ENCODE measurements at places on chromosomes 2 and 18.
A peak's percentile ranks its signal among the peaks of the same experiment; 100 is the strongest.

GRCh38 chr2:81981585-81981984 is 1677.0 kb upstream of the LRRTM1 start:
- no peak for DNase-seq

DNA sequence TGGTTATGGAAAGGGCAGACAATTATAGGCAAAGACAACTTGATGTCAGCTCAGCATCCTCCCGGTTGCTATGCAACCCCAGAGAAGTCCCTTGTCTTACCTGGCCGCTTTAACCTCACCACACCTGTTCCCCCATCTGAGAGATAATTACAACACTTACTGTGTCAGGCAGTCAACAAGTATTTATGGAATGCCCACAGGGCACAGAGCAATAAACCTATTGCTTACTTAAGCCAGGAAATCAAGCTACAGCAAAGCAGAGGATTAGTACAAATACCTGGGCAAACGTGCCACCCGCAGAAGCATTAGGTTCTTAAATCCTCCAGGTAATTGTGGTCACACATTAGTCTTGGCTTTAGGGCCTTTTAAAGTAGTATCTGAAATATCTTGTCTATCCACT is 320.4 kb upstream of the REV1 start:
- DNase-seq: peak; percentile 7

- DNase-seq: no peak
Observed at GRCh38 chr2:32990556-32990955, 43.8 kb downstream of the LTBP1 start.

DNA sequence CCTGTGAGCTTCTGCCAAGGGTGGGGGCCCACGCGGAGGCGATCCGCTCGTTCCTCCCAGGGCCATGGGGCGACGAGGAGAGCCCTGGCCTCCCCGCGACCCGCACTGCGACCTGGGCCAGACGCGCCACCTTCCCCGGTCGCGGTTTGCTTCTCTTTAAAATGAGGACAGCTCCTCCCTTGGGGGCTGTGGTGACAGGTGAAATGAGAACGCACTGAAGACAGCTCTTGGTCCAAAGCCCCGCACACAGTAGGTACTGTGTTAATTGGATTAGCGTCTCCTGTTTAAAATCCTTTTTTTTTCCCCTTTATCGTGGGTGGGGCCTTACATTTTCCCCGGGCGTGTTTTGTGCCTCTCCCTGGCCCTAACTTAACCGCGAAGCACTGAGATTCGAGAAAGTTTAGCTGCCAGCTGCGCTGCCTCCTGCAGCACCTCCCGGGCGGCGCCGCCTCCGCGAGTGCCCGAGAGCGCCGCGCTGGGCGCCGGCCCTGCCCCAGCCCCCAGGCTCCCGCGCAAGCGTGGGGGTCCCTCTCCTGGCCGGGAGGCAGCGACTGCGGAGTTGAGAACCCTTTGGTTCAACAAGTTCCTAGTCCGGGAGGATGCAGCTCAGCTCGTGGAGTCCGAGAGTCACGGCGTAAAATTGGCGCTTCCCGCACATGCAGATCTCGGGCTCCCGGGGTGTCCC is 1.1 kb downstream of the HPCAL1 start:
- peak; percentile 64 for DNase-seq

DNA sequence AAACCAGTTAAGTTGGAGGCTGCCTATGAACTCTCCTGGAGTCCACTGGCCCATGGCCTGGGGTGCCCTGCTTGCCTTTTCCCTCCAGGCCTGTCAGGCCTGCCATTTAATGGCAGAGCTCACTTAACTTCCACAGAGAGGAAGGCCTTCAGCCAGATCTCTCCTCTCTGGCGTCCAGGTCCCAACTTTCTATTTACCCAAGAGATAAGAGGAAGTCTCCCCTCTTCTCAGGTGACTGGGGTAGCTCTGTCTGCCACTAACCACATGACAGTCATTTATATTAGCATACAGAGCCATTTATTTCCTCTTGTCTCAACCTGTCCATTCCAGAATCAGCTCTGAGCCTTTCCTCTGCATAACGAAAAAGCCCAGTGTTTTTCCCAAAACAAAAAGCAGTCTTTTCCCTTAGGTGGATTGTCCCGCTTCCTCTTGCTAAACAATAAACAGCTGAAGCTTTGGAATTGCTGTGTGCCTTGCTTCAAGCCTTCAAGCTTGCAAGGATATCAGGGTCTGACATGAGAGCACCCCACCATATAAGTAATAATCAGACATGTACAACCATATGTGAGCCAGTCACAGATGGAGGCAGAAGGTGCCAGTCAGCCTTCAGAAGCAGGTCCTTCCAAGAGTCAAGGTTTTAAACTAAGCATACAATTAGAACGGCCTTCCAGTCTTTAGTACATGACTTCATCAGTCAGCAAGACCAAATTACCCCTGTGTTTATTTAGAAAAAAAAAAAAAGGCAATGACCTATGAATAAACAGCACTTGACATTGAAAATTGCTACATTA is 71.2 kb upstream of the STPG4 start:
- no peak for DNase-seq

GRCh38 chr2:54757500-54757899 is 34.0 kb downstream of the EML6 start:
- DNase-seq: no peak

GRCh38 chr2:164779383-164780057 is 62.1 kb downstream of the COBLL1 start:
- no peak for DNase-seq

DNA sequence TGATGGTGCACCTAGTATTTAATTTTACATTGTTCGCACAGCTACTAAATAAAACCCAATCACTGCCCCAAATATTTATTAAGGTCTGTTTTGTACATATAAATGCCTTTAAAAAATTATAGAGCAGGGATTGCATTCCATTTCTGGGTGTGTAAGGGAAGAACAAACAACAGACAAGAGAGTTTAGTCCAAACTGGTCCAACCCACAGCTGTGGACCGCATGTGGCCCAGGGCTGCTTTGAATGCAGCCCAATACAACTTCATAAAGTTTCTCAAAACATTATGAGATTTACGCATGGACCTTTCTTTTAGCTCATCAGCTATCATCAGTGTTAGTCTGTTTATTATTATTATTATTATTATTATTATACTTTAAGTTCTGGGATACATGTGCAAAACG is 114.8 kb upstream of the LRATD1 start:
- DNase-seq: no peak

GRCh38 chr18:76456018-76456750 is 38.9 kb downstream of the ZNF516 start:
- DNase-seq: no peak

DNA sequence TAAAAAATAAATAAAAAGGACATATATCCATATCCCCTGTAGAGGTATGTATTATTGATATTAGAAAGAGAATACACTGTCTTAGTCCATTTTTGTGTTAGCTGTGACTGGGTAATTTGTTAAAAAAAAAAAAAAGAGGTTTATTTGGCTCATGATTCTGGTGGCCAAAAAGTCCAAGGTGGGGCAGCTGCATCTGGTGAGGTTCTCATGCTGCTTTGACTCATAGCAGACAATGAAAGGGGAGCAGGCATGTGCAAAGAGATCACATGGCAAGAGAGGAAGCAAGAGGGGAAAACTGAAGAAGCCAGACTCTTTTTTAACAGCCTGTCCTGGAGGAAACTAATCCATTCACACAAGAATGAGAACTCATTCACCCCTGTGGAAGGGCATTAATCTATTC is 101.6 kb upstream of the MAP4K3 start:
- no peak for DNase-seq
